Neural crest cell (in vitro differentiated cells): ENCODE measurements at places on chromosomes 16 and 17.
A peak's percentile ranks its signal among the peaks of the same experiment; 100 is the strongest.

DNA sequence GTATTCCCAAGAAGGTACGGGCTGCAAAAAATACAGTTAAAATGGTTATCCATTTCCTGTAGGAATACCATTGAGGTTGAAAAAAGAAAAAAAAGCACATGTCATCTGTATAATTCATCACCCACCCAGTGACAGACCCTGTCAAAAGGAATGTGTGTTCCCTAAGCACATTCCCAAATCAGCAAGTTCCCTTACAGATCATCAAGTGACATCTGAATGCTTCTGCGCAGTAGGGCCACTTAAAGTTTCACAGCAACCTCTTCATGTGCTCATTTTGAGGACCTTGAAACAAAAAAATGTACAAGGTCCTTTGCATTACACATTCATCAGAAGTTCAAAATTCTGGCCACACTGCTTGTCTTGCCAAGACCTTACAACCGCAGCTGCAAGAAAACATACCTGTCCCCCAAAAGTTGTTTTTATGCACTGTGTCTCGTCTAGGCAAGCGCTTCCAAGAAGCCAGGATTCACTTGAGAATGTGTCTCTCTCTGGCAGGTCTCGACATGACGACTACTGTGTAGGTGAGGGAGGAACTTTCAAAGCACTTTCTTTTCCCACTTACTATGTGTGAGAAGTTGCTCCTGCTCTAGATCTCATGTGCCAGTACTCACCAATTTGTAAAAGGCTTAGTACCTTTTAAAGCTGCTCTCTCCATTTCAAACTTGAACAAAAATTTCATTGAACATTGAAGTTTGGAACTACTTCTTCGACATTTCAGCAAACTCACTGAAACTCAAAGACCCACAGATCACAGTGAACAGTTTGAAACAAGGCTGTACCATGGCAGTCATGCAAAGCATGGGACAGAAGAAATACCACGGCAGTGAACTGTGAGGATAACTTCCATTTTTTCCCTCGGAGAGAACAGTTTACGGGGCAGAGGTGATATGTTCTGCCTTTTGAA is 4.3 kb upstream of the POLG2 start:
- H3K4me3 ChIP-seq, result peak overlapping the region; percentile 100
- H3K36me3 ChIP-seq, result peaks cover 54% of the 10 kb centered on the region
- peaks cover 38% of the 10 kb centered on the region for H3K27me3 ChIP-seq
- DNase-seq, result no peak
- H3K4me1 ChIP-seq, result peaks cover 77% of the 10 kb centered on the region

- H3K4me1 ChIP-seq, result peaks cover 13% of the 10 kb centered on the region
- H3K4me3 ChIP-seq, result no peak overlapping the region
- H3K27ac ChIP-seq, result no peak overlapping the region
- peaks cover 3% of the 10 kb centered on the region for H3K27me3 ChIP-seq
- H3K36me3 ChIP-seq, result peaks cover 2% of the 10 kb centered on the region
Measured at GRCh38 chr16:12240036-12240435, 263.5 kb downstream of the SNX29 start.

GRCh38 chr17:76232342-76232741 is 8.0 kb downstream of the RNF157 start:
- H3K36me3 ChIP-seq, result no peaks in the 10 kb centered on the region
- peaks cover 5% of the 10 kb centered on the region for H3K4me1 ChIP-seq
- H3K27ac ChIP-seq, result no peak overlapping the region
- H3K4me3 ChIP-seq, result no peak overlapping the region
- H3K27me3 ChIP-seq, result no peaks in the 10 kb centered on the region

DNA sequence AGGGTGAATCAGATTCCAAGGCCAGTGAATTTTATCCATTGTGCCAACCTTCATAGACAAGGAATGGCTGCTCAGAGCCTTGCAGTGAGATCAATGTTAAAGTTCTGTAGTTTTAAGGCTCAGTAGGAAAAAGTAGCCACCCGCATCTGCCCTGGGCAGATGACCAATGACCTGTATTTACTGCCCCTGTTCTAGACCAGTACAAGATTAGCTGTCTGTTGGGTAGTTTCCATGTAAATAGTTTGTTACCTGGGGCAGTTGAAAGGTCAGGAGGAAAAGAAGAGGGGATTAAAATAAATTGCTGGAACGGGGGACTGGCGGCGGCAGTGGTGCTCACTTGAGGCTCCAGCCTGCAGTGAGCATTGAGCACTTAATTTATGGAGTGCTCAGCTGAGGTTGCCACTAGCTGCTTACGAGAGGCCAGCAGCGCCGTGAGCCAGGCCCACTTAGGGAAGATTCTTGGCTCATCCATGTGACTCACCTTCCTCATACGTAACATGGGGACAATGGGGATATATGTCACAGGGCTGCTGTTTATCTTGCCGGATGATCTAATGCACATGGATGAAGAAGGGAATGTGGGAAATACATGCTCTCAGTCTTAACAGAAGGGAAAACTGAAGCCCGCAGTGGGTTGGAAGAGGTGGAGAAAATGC is 10.7 kb upstream of the NOS2 start:
- DNase-seq, result no peak
- H3K36me3 ChIP-seq, result no peaks in the 10 kb centered on the region
- H3K27me3 ChIP-seq, result no peaks in the 10 kb centered on the region
- no peak overlapping the region for H3K4me3 ChIP-seq
- no peak overlapping the region for H3K27ac ChIP-seq

GRCh38 chr17:6435968-6436367 is 1.0 kb upstream of the AIPL1 start:
- H3K4me1 ChIP-seq, result peaks cover 29% of the 10 kb centered on the region
- H3K27me3 ChIP-seq, result peaks cover 10% of the 10 kb centered on the region
- no peaks in the 10 kb centered on the region for H3K36me3 ChIP-seq
- H3K27ac ChIP-seq, result no peak overlapping the region

- no peak for DNase-seq
- no peak overlapping the region for H3K4me3 ChIP-seq
- no peak overlapping the region for H3K27ac ChIP-seq
Measured at GRCh38 chr17:17754719-17755686, 73.7 kb downstream of the RAI1 start.

GRCh38 chr17:70499067-70499786 is 329.9 kb downstream of the KCNJ2 start:
- no peaks in the 10 kb centered on the region for H3K27me3 ChIP-seq
- no peak overlapping the region for H3K27ac ChIP-seq
- no peak overlapping the region for H3K4me3 ChIP-seq
- no peaks in the 10 kb centered on the region for H3K36me3 ChIP-seq
- DNase-seq, result no peak

DNA sequence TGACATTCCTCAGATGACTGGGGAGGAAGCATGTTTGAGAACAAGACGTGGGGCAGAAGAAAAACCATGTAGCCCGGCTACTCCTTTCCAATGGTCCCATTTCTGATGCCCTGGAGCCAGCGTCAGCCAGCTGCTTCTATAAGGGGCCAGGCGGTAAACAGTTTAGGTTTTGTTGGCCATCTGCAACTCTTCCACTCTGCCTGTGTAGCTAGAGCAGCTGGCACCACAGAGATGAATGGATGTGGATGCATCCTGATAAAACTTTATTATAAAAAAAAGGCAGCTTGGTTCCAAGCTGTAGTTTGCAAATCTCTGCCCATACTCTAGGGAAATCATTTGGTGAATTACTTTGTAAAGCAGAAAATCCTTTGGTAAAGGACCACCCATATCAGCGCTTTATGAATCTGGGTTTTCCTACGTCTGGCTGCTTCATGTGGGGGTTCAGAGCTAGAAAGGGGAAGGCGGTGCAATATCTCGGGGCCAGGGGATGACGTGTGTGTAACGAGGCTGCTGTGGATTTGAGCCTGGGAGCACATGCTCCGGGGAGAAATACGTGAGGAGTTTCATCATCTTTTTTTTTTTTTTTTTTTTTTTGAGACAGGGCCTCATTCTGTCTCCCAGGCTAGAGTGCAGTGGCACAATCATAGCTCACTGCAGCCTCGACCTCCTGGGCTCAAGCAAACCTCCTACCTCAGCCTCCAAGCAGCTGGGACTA is 3.4 kb upstream of the SRL start:
- H3K27me3 ChIP-seq, result no peaks in the 10 kb centered on the region
- DNase-seq, result no peak
- no peaks in the 10 kb centered on the region for H3K36me3 ChIP-seq
- peaks cover 17% of the 10 kb centered on the region for H3K4me1 ChIP-seq
- no peak overlapping the region for H3K4me3 ChIP-seq

DNA sequence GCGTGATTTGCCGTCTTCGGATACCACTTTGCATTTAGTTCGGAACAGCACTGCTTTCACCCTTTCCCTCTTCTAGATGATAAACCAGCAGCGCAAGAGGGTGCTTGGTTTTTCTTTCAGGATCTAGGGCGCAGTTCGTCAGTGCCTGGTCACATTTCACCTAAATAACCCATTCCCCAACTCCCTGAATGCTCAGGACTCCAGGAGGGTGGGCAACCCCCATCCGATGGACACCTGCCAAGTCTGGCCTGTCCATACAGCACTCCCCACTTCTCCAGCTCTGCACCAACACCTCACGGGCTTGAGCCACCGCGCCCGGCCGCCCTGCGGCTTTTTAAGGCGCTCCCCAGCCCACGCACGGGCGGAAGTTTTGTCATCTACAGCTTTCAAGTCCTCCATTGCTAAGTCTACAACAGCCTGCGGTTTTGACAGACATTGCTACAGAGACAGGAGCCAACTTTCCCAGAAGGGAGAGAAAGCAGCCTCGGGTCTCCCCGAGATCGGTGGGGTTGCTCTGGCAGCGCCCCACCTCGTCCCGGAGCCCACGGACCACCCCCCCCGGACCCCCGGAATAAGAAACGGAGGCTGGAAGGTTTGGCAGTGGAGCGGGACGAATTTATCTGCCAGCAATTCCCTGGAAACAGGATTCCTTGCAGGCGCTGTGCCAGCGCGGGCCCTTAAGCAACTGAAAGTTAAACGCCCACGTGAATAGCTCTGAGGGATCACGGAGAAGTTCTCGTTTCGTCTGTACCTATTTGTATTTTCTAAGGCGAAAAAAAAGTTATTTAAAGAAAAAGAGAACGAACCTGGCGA is 38.6 kb upstream of the SLFN13 start:
- DNase-seq, result no peak
- H3K4me3 ChIP-seq, result no peak overlapping the region
- no peaks in the 10 kb centered on the region for H3K4me1 ChIP-seq
- H3K27ac ChIP-seq, result no peak overlapping the region
- peaks cover 96% of the 10 kb centered on the region for H3K27me3 ChIP-seq

DNA sequence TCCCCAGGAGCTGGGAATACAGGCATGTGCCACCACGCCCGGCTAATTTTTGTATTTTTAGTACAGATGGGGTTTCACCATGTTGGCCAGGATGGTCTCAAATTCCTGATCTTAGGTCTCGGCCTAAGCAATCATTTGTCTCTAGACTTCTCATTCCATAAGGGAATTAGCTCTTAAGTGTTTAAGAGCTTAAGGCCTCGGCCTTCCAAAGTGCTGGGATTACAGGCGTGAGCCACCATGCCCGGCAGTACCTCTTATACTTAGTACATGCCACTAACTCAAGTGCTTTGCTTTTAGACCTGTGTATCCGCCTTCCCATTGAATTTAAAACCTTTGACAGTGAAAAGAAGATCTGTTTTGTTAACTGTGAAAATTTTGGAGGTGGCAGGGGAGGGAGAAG is 16.6 kb upstream of the IL21R start:
- peaks cover 2% of the 10 kb centered on the region for H3K36me3 ChIP-seq
- no peak overlapping the region for H3K27ac ChIP-seq
- DNase-seq, result no peak
- H3K4me3 ChIP-seq, result no peak overlapping the region
- H3K27me3 ChIP-seq, result peaks cover 8% of the 10 kb centered on the region
- no peaks in the 10 kb centered on the region for H3K4me1 ChIP-seq

DNA sequence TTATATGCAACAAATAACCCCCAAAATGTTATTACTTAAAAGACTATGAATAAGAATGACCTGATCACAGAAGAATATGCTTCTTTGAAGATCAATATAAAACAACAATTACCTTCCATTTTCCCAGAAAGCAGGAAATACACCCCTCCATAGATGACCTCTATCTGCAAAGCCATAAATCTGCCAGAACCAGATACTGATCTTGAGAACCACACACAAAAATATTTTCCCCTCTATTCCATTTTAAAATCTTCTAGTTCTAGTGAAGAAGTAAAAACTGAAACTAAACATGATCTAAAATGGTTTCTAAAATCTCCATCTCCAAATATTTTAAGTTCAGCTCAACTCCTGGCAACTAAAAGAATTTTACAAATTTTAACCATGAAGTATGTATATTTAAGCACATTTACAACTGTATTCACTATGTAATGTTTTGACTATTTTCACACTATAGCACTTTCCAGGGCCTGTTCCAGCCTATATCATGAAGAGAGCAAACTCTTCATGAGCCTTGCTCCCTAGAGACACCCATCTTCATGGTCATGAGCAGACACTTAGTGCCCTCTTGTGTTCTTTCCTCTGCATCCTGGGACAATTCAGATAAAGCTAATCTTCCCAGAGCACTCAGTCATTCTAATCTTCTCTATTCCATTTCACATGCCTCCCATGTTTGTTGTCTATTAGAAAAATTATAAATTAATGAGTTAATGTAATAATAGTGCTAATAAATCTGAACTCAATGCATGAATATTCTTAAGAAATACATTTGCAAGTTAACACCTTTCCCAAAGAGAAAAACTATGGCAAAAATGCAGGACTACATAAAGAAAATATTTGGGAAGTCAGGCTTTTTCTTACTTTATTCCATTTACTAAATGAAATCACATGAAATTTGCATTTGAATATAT is 87.0 kb downstream of the HELZ start:
- peak overlapping the region; percentile 15 for H3K27ac ChIP-seq
- H3K36me3 ChIP-seq, result peaks cover 13% of the 10 kb centered on the region
- DNase-seq, result no peak
- no peaks in the 10 kb centered on the region for H3K4me1 ChIP-seq
